Mesothelial cell of epicardium (in vitro differentiated cells): ENCODE measurements at places on chromosomes 16 and 17.

GRCh38 chr16:69381231-69381630, 4.6 kb downstream of the TERF2 start:
- no peak for DNase-seq
- no peaks in the 10 kb centered on the region for H3K27me3 ChIP-seq
- peaks cover 30% of the 10 kb centered on the region for H3K36me3 ChIP-seq
- peaks cover 12% of the 10 kb centered on the region for H3K4me1 ChIP-seq
- no peak overlapping the region for H3K27ac ChIP-seq

- no peak for DNase-seq
- H3K27me3 ChIP-seq = no peaks in the 10 kb centered on the region
- no peak overlapping the region for H3K27ac ChIP-seq
Measured at GRCh38 chr17:35944151-35944550, 638 bp upstream of the LYZL6 start.

GRCh38 chr16:55559233-55559632, 7.3 kb upstream of the CAPNS2 start:
- DNase-seq = no peak
- no peak overlapping the region for H3K4me3 ChIP-seq
- H3K27ac ChIP-seq = no peak overlapping the region
- no peaks in the 10 kb centered on the region for H3K27me3 ChIP-seq
- H3K36me3 ChIP-seq = peaks cover 17% of the 10 kb centered on the region

DNA sequence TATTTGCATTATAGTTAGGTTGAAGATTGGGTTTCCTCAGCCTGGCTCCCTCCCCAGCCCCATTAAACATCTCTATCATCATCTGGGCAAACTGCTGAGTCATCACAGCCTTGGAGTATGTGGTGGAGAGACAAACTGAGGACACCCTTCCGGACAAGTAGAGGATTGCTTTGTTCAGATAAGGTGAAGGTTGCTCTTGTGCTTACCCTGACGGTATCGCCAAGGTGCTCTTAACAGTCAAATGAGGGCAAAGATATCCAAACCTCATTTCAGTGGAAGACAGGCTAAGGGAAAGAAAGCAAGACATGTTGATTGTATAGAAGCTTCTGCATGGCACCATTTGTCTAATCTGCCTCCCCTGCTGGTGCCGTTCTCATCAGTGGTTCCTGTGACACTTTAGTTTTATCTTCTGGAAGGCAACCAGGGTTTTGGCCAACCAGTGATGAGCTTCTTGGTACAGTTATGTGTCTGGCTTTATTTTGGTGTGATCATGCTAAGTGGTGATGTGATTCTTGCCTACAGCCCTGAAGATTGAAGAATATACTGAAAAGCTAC, 56.9 kb upstream of the LGALS9 start:
- H3K4me1 ChIP-seq = peaks cover 54% of the 10 kb centered on the region
- no peak overlapping the region for H3K4me3 ChIP-seq
- H3K27me3 ChIP-seq = no peaks in the 10 kb centered on the region
- no peak overlapping the region for H3K27ac ChIP-seq

- H3K27ac ChIP-seq = no peak overlapping the region
- DNase-seq = no peak
- H3K36me3 ChIP-seq = peaks cover 19% of the 10 kb centered on the region
Measured at GRCh38 chr17:47708312-47708863, 14.4 kb downstream of the TBKBP1 start.

- H3K27me3 ChIP-seq = no peaks in the 10 kb centered on the region
- peak within 1 kb of the TSS; percentile 83 for H3K4me3 ChIP-seq
- peaks cover 1% of the 10 kb centered on the region for H3K36me3 ChIP-seq
- H3K4me1 ChIP-seq = peaks cover 16% of the 10 kb centered on the region
- H3K27ac ChIP-seq = no peak within 1 kb of the TSS
Measured at GRCh38 chr16:19884611-19885450, at the start of gene GPRC5B. GPRC5B (minus strand) TSS chr16:19884848; CDS start chr16:19872845, 12,003 bp downstream.

GRCh38 chr16:17988839-17989238, 347.7 kb downstream of the NPIPA8 start:
- no peaks in the 10 kb centered on the region for H3K36me3 ChIP-seq
- no peak overlapping the region for H3K27ac ChIP-seq
- H3K4me3 ChIP-seq = no peak overlapping the region
- peaks cover 32% of the 10 kb centered on the region for H3K27me3 ChIP-seq

DNA sequence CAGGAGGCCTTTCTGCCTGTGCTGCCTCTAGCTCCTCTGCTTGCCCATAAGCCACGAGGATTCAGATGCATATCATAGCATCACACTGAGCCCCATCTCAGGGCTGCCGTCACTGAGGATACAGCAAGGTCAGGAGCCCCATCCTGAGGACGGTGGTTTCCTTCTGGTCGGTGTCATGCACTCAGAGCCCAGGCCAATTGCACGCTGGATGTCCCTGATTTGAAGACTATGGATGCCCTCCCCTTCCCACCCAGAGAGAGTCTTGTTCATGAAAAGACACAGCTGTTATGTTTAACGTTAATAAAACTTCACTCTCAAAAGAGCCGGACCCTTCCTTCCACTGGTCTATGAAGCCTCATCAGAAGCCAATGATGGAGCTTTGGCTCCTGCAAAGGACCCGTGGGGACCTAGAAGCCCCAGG, 19.9 kb downstream of the COTL1 start:
- no peaks in the 10 kb centered on the region for H3K27me3 ChIP-seq
- H3K36me3 ChIP-seq = peaks cover 9% of the 10 kb centered on the region
- peak overlapping the region; percentile 81 for H3K27ac ChIP-seq
- no peak for DNase-seq
- peaks cover 35% of the 10 kb centered on the region for H3K4me1 ChIP-seq

DNA sequence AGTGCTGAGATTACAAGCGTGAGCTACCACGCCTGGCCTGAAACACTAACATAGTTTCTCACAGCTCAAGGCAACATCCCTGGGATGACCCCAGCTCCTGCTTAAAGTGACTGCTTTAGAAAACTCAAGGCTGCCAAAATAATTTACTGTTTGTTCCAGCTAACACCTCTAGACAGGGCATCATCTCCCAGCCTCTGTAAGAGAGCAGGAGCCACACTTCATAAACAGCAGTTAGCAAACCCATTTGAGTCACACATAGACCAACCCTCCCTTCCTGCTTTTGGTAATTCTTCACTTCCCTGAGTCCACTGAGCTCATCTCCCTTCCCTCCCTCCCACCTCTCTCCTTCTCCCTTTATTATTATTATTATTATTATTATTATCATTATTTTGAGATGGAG, 201.3 kb downstream of the XYLT1 start:
- no peak for DNase-seq
- peaks cover 2% of the 10 kb centered on the region for H3K4me1 ChIP-seq
- no peak overlapping the region for H3K4me3 ChIP-seq
